ENCODE measurements at places on chromosomes 2 and 18. TPM values are rescaled to one million over a fixed set of nuclear protein-coding genes. Genes with fewer than 3 reads are reported as not detected.

GRCh38 chr18:34661464-34662087, 48.5 kb upstream of the DTNA start:
- peaks cover 8% of the 10 kb centered on the region for H3K4me1 ChIP-seq
- H3K27me3 ChIP-seq: no peaks in the 10 kb centered on the region
- no peak for DNase-seq
- H3K36me3 ChIP-seq: no peaks in the 10 kb centered on the region

- peaks cover 5% of the 10 kb centered on the region for H3K27me3 ChIP-seq
- H3K36me3 ChIP-seq: no peaks in the 10 kb centered on the region
- no peak overlapping the region for H3K27ac ChIP-seq
- H3K4me3 ChIP-seq: no peak overlapping the region
Observed at GRCh38 chr2:236395067-236395466, 130.9 kb upstream of the ASB18 start.

CCDC121 gene
- total RNA-seq: 5.9 TPM

- no peak overlapping the region for H3K4me3 ChIP-seq
- no peak overlapping the region for H3K27ac ChIP-seq
- H3K27me3 ChIP-seq: peaks cover 24% of the 10 kb centered on the region
- no peaks in the 10 kb centered on the region for H3K36me3 ChIP-seq
- DNase-seq: no peak
- H3K4me1 ChIP-seq: peaks cover 6% of the 10 kb centered on the region
Observed at GRCh38 chr2:173349287-173349686, 5.4 kb upstream of the CDCA7 start.

- H3K36me3 ChIP-seq: no peaks in the 10 kb centered on the region
- peaks cover 59% of the 10 kb centered on the region for H3K4me1 ChIP-seq
- H3K4me3 ChIP-seq: no peak overlapping the region
- H3K27ac ChIP-seq: peak overlapping the region; percentile 13
Observed at GRCh38 chr2:98701230-98701629, 29.7 kb downstream of the MGAT4A start.

CLASP1 gene
- 45.8 TPM for total RNA-seq

DNA sequence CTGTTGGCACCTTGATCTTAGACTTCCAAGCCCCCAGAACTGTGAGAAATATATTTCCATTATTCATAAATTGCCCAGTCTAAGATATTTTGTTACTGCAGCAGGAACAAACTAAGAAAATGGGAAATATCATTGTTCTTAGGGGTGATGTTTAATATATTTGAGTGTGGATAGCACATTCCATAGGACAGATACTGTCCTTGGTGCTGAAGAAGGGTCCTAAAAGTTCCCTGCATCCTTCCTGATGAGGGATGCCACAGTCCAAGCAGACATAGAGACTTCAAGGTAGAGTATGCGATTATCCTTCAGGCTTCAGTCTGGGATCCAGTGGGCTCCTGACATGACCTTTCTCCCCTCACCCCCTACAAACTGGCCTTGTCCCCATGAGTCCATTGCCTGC, 689.0 kb downstream of the TDRD15 start:
- no peak overlapping the region for H3K4me3 ChIP-seq
- H3K36me3 ChIP-seq: no peaks in the 10 kb centered on the region
- H3K4me1 ChIP-seq: no peaks in the 10 kb centered on the region
- H3K27me3 ChIP-seq: no peaks in the 10 kb centered on the region

DNA sequence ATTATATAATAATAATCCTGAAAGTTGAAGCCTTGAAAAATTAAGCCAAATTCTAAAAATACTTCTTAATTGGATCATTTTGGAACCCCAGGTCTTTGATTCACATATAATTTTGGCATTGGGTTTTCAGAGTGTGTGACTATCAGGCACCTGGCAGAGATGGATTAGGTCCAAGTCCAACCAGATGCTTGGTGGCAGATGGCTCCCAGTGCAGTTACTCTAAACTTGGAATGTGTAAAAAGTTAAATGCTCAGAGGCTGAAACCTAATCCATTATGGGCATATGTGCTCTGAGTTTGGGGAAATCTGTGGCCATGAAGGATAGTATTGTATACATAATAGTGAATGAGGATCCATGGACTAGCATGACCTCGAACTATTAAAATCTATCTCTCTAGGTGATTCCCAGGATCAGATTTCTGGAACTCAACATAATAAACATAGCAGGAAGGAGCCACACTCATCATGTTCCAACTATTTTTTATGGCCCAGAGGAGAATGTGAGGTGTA, 333.0 kb downstream of the RPRM start:
- no peaks in the 10 kb centered on the region for H3K36me3 ChIP-seq
- H3K27ac ChIP-seq: no peak overlapping the region
- no peaks in the 10 kb centered on the region for H3K27me3 ChIP-seq
- H3K4me3 ChIP-seq: no peak overlapping the region
- H3K4me1 ChIP-seq: no peaks in the 10 kb centered on the region

KIAA2012 gene
- total RNA-seq: 2.8 TPM

LDLRAD4 gene
- 24.6 TPM for total RNA-seq

DNA sequence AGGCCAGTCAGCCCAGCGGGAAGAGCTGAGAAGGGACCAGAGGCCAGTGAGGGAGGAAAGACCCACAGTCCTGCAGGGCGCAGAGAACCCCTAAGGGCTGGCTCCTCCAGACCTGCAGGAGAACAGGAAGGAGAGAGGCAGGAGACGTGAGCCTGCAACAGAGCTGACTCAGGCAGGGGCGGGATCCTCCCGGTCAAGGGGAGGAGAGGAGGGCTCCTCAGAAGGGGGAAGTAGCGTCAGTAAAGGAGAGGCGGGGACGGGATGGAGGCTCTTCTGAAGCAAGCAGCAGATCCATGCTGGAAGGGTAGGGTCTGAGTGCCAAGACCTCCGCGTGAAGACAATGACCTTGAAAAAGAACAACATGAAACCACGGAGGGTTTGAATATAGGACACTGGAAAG, 50.8 kb downstream of the TRABD2A start:
- H3K27me3 ChIP-seq: no peaks in the 10 kb centered on the region
- no peak overlapping the region for H3K27ac ChIP-seq
- H3K4me3 ChIP-seq: no peak overlapping the region

DNA sequence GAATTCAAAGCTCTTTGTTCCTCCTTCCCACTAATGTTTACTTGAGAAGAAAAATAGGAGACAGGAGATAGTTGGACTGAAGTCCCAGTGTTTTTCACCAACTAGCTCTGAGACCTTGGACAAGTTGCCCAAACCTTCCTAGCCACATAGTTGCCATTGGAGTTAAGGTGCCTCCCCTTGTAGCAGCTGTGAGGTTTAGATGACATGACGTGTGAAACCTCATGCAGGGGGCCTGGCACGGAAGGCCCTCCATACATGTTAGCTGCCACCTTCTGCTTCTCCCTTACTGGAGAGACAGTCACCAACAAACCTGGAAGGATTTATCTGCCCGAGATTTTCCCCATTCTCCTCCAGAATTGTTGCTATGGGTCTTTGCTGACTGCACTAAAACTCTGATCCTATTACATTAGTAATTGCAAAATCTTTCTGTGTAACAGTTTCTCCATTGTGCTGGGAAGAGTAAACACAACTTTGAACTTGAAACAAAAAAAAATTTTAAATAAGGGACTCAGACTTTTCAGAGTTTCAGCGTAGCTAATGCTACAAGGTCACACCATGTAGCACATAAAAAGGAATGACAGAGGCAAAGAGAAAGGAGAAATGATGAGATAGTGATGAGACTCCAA, 23.8 kb upstream of the CABYR start:
- H3K4me1 ChIP-seq: no peaks in the 10 kb centered on the region
- H3K27me3 ChIP-seq: no peaks in the 10 kb centered on the region
- no peaks in the 10 kb centered on the region for H3K36me3 ChIP-seq

GRCh38 chr18:63257453-63257852, 62.1 kb downstream of the BCL2 start:
- H3K27ac ChIP-seq: no peak overlapping the region
- no peak for DNase-seq
- no peaks in the 10 kb centered on the region for H3K36me3 ChIP-seq
- H3K27me3 ChIP-seq: no peaks in the 10 kb centered on the region
- no peaks in the 10 kb centered on the region for H3K4me1 ChIP-seq

- no peaks in the 10 kb centered on the region for H3K36me3 ChIP-seq
- no peaks in the 10 kb centered on the region for H3K27me3 ChIP-seq
- DNase-seq: no peak
- H3K4me3 ChIP-seq: no peak overlapping the region
Observed at GRCh38 chr18:44425161-44425560, 255.5 kb upstream of the SETBP1 start.

GRCh38 chr2:223590964-223591363, 11.2 kb downstream of the SCG2 start:
- H3K27me3 ChIP-seq: no peaks in the 10 kb centered on the region
- DNase-seq: no peak
- H3K4me3 ChIP-seq: no peak overlapping the region
- H3K4me1 ChIP-seq: no peaks in the 10 kb centered on the region

ELOA2 gene
- not detected for total RNA-seq

GRHL1 gene
- 6.5 TPM for total RNA-seq

DNA sequence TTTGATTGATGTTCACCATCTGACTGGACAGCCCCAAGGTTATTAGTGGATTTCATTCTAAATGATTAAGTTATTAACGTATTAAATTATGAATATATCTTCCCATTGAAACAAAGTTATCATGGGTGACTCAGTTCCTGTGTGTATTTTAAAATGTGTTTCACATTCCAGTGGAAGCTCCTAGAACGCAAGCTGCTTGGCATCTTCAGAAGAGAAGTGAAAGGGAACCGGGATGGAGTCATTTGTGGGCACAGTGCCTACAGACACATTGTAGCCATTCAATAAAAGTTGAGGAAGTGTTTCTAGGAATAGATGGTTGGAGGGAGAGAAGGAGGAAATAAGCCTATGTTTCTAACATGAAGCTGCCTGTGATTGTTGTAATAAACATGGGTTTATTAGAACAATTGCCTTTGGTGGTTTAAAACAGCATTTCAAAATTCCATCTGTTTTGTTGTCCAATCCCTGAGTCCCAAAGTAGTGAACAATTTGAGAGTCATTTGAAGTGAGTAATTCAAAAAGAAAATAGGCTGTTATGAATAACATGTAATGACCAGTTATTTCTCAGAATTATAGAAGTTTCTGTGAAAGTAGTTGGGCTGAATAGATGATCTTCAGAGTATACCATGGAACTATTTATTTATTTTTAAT, 143.5 kb downstream of the PKP4 start:
- no peak for DNase-seq
- no peak overlapping the region for H3K4me3 ChIP-seq
- H3K27ac ChIP-seq: no peak overlapping the region
- no peaks in the 10 kb centered on the region for H3K36me3 ChIP-seq
- H3K4me1 ChIP-seq: peaks cover 3% of the 10 kb centered on the region
- no peaks in the 10 kb centered on the region for H3K27me3 ChIP-seq

PTGR3 gene
- 37.3 TPM for total RNA-seq

DNA sequence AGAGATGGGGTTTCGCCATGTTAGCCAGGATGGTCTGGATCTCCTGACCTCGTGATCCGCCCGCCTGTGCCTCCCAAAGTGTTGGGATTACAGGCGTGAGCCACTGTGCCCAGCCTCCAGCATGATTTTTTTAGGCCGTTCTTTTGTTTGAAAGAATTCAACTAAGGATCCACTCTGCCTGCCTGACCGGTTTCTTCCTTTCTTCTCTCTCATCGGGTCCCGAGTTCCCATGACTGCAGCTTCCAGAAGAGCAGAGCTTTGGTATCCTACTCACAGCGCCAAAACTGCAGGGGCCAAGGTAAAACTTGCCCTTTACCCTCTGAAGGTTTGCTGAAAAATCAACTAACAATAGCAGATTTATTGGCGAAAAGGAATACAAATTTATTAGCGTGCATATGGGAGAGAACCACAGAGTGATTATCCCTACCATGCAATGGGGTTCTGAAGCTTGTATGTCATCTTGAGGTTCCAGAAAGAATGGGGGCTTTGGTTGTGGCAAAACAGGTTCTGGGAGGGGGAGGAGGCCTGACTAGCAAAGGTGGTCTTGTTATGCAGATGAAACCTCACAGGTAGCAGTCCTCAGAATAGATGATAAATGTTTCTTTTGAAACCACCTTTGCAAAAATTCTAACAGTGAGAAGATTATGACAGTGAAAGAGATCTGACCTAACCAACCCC, 87.0 kb upstream of the MSH6 start:
- no peaks in the 10 kb centered on the region for H3K4me1 ChIP-seq
- no peaks in the 10 kb centered on the region for H3K36me3 ChIP-seq
- no peak for DNase-seq
- no peak overlapping the region for H3K27ac ChIP-seq
- H3K27me3 ChIP-seq: no peaks in the 10 kb centered on the region
- H3K4me3 ChIP-seq: no peak overlapping the region

COL6A3 gene
- 114 TPM for total RNA-seq

PPIL3 gene
- total RNA-seq: 35.0 TPM

DNA sequence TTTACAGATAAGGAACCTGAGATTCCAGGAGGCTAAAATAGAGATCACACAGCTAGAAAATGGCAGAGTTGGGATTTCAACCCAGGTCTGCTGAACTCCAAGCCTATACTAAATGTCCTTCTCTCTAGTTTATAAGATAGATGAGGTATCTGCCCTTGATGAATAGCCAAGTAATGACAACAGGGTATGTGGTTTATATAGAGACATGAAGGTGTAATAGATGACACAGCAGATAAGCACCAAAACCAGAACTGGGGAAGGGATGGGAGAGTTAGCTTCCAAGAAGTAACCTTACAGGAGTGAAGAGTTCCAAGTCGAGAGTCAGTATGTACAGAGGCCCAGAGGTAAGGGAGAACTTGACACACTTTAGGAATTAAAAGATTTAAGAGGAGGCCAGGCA, 104.7 kb upstream of the UBXN4 start:
- H3K4me3 ChIP-seq: no peak overlapping the region
- no peak overlapping the region for H3K27ac ChIP-seq
- H3K36me3 ChIP-seq: peaks cover 42% of the 10 kb centered on the region
- no peaks in the 10 kb centered on the region for H3K27me3 ChIP-seq

- no peak overlapping the region for H3K4me3 ChIP-seq
- H3K36me3 ChIP-seq: no peaks in the 10 kb centered on the region
- H3K27ac ChIP-seq: peak overlapping the region; percentile 64
- no peaks in the 10 kb centered on the region for H3K27me3 ChIP-seq
- DNase-seq: peak; percentile 63
Observed at GRCh38 chr18:75053028-75053629, 155.8 kb downstream of the PTGR3 start.

GPR45 gene
- total RNA-seq: not detected

FOXD4L1 gene
- total RNA-seq: 0.62 TPM

LYG2 gene
- not detected for total RNA-seq

- no peaks in the 10 kb centered on the region for H3K27me3 ChIP-seq
- no peak for DNase-seq
- no peaks in the 10 kb centered on the region for H3K36me3 ChIP-seq
Observed at GRCh38 chr2:236546561-236547002, 23.0 kb upstream of the ACKR3 start.

RGPD3 gene
- 0.21 TPM for total RNA-seq

- no peak overlapping the region for H3K4me3 ChIP-seq
- no peaks in the 10 kb centered on the region for H3K4me1 ChIP-seq
- no peaks in the 10 kb centered on the region for H3K27me3 ChIP-seq
- H3K36me3 ChIP-seq: no peaks in the 10 kb centered on the region
- no peak overlapping the region for H3K27ac ChIP-seq
Observed at GRCh38 chr18:59481436-59481835, 122.4 kb upstream of the LMAN1 start.

DNA sequence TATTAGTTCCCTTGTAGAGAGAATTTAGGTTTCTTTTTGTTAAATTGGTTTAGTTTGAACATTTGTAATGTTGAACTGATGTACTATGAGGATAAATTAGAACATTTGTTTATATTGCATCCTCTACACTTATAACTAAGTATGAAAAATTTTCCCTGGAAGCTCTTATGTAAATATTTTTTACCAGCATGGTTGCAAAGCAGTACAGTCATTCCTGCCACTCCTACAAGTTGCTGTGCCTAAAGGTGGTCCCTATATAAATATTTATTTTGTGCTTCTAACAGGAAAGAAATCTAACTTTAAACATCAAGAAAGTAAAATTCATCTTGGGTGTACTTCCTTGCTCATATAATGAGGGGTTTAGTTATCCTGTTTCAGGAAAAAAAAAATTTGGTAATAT, 14.2 kb downstream of the TWSG1 start:
- no peak overlapping the region for H3K27ac ChIP-seq
- H3K27me3 ChIP-seq: no peaks in the 10 kb centered on the region
- DNase-seq: no peak
